ENCODE measurements at places on chromosomes 12 and 14. TPM values are rescaled to one million over a fixed set of nuclear protein-coding genes. Genes with fewer than 3 reads are reported as not detected.

Gene KCNC2
- not detected for total RNA-seq

DNA sequence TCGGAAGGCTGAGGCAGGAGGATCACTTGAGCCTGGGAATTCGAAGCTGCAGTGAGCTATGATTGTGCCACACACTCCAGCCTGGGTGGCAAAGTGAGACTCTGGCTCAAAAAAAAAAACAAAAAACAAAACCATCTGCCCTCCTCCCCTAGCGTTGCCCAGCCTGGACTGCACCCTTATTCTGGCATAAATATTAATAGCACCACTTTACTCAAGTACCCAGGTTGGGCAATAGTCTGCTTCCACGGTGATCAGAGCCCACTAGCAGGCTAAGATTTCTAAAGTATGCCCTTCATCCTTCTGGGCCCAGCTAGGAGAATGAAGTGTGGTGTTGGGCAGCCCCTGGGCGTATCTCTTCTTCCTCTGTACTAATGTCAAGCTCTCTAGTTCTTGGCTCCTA lies 33.3 kb downstream of the KCTD10 start:
- DNase-seq: no peak

GRCh38 chr14:56666294-56666693 lies 86.7 kb downstream of the TMEM260 start:
- peak; percentile 26 for DNase-seq

GRCh38 chr14:56378475-56378877 lies 201.1 kb upstream of the TMEM260 start:
- no peak for DNase-seq

DNA sequence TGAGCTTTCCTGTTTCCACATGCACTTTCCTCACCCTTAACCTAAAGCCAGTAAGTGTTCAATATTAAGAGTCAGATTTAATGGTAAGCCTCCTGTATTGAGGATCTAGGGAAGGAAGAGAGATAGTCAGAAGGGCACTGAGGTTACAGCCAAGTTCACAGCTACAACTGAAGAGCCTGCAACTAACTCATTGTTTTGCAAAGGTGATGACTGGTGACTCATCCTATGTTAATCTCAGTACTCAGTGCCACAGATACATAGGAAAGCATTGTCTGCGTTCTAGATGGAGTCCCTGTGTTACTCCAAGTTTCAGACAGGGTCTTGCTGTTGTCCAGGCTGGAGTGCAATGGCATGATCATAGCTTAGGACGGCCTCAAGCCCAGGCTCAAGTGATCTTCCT lies 157.0 kb upstream of the RBM19 start:
- no peak for DNase-seq

Gene CLEC2A
- not detected for total RNA-seq
